ENCODE measurements at places on chromosomes 5 and 9.

GRCh38 chr9:5185220-5185840 lies at the start of gene INSL6:
Gene INSL6 (minus strand): TSS chr9:5185639. CDS start chr9:5185602, 37 bp downstream.
- no peak for DNase-seq

- DNase-seq = no peak
Observed at GRCh38 chr5:33311893-33312292, 128.9 kb upstream of the TARS1 start.

GRCh38 chr9:134434894-134435506 lies 108.7 kb downstream of the RXRA start:
- no peak for DNase-seq

DNA sequence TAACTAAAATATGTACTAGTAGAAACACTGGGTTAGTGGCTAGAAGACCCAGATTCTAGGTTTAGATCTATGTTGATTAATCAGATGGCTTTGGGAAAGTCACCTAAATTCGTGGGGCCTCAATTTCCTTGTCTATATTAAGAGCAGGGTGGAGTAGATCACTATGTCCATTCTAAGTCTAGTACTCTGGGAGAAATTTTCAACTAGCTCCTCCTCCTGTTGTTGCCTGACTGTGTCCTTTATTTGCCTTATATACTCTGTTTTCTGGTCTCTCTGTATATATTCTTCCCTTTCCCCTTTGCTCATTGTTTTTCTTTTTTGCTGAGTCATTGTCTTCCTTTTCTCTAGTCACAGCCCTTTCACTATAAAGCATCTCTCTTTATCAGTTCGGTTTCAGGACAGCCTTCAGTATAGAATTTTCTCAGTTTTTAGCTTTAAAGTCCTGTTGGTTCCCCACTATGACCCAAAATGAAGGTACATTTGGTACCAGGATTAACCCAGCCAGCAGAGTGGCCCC lies 44.5 kb upstream of the CDH6 start:
- no peak for DNase-seq

- DNase-seq = no peak
Observed at GRCh38 chr9:111872886-111873285, 23.7 kb upstream of the UGCG start.

GRCh38 chr5:29263915-29264351 lies 1929.6 kb upstream of the CDH6 start:
- DNase-seq = no peak

GRCh38 chr5:121138952-121139351 lies 674.9 kb downstream of the PRR16 start:
- no peak for DNase-seq

DNA sequence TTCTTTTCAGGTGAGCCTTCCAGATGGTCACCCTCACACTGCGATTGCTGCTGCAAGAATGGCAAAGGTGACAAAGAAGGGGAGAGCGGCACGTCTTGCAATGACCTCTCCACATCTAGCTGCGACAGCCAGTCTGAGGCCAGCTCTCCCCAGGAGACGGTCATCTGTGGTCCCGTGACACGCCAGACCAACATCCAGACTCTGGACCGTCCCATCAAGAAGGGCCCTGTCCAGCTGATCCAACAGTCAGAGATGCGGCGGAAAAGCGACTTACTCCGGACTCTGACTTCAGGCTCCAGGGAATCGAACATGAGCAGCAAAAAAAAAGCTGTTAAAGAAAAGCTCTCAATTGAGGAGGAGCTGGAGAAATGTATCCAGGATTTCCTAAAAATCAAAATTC lies 303.0 kb downstream of the KCTD16 start:
- DNase-seq = no peak

DNA sequence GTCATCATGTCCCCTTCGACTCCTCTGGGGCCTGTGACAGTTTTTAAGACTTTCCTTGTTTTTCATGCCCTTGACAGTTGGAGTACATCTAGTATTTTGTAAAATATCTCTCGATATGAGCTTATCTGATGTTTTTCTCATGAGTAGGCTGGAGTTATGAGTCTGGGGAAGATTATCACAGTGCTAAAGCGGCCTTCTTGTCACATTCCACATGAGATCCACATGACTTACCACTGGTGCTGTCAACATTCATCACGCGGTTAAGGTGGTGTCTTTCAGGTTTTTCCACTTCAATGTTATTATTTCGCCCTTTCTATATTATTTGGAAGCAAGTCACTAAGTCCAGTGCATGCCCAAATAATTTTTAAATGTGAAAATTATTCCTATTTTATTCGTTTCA lies 17.1 kb upstream of the CAST start:
- DNase-seq = no peak

DNA sequence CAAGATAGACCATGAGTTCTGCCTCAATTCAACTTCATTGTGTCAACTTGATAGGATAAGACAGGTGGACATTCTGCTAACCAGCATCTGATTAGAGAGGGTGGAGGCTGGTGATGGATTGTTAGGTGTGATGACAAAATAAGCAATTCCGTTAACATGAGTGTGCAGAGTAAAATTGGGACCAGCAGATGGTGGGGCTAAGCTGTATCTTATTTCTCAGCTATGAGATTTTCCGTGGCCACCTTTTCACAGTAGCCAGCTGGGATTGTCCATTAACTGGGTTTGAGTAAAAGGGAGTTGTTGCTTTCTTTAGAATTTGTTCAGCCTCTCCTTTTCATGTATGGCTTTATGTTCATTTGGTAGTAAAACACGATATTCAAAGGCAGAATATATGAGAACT lies 28.8 kb upstream of the TAL2 start:
- DNase-seq = no peak

GRCh38 chr5:161167016-161167767 lies 315.2 kb upstream of the ATP10B start:
- DNase-seq = no peak

DNA sequence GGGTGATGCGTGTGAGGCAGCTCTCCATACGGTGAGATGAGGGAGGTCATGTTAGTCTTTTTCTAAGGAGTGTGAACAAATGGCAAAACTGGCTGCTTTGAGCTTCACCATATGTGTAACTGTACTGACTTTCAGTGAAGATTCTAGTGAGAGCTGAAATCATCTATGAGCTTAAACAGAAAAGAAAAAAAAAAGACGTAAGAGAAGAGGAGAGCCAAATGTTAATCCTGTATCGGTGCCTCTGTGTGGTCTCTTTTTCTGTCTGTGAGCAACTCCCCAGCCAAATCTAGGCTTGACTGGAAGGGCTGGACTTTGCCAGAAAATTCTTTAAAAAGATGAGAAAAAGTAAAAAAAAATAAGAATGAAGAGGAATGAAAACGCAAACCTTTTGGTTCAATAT lies 209.7 kb upstream of the TUT7 start:
- no peak for DNase-seq

DNA sequence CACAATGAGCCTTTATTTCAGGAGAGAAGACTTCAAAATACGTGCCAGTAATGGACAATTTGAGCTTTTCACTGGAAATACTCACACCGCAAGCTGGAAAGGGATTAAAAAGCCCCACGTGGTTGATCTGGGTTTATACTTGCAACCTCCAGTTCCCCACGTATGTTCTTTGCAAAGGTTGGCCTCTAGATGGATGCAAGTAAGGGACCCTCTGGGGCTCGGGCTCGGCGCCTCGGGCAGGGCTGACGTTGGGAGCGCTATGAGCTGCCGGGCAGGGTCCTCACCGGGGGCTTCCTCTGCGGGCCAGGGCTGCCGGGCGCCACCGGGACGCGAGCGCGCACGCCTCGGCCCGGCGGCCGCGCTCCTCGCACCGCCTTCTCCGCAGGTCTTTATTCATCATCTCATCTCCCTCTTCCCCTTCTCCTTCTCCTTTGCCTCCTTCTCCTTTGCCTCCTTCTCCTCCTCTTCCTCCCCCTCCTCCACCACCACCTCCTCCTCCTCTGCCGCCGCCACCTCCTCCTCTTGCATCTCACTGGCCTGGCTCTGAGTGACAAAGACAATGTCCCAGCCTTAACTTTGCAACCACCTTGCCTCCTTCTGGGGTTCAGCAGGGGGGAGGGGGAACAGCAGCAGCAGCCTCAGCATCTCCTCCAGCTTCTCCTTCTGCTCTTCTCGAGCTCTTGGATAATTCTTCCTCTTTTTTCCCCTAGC lies 701 bp upstream of the ZNF462 start:
- no peak for DNase-seq

GRCh38 chr5:14428302-14429081 lies 153.1 kb upstream of the OTULINL start:
- DNase-seq = no peak

GRCh38 chr9:12956805-12957204 lies 182.0 kb downstream of the LURAP1L start:
- DNase-seq = no peak

DNA sequence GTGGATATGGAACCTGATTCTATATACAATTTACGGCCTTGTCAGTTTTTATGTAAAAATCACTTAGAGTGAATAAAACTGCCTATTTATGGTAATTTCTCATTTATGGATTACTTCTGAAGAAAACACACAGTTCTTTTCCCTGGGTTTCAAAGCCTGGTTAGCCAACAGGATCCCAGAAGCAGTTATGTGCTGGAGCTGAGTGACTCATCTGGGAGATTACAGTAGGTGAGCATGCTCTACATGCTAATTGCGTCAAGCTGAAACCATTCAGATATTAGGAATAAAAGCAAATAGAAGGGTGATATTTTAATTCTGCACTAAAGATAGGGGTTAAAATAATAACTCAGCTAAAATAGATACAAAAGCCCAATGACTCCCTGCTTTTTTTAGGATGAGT lies 47.8 kb downstream of the PDE4D start:
- no peak for DNase-seq

DNA sequence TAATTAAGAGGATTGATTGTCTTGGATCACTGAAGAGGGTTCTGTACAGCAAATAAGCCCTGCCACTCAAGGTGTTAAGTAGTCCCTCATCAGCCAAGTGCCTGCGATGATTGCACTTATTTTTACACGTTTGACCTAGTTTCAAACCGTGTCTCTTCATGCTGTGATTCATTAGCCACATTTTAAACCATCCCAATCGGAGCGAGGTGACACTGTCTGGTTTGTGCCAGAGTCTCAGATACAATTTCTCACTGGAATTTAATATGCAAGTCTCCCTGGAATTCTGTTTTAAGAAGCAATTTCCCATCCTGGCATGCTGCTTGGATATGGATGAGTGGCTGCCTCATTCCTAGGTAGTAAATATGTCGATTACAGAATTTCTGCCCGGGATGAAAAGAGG lies 1.6 kb downstream of the INSYN2B start:
- DNase-seq = no peak

DNA sequence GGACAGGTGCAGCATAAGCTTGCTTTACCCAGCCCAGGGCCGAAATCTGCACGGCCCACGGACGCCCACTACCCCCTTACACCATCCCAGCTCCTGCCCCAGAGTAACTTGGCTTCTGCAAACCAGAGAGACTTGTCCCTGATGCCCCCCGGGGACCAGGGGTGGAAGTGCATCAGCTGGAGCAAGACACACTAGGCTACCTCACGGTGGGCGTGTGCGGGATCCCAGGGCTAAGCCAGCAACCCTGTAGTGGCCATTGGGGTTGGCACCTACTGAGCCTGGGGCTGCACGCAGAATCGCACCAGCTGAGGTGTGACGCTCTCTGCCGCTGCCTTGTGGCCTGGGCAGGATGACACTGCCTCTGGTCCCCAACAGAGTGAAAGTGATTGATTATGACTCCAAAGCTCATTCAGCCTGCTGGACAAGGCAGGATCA lies 6.1 kb upstream of the ZNF79 start:
- no peak for DNase-seq

GRCh38 chr5:139828207-139828895 lies 32.7 kb downstream of the PSD2 start:
- no peak for DNase-seq

DNA sequence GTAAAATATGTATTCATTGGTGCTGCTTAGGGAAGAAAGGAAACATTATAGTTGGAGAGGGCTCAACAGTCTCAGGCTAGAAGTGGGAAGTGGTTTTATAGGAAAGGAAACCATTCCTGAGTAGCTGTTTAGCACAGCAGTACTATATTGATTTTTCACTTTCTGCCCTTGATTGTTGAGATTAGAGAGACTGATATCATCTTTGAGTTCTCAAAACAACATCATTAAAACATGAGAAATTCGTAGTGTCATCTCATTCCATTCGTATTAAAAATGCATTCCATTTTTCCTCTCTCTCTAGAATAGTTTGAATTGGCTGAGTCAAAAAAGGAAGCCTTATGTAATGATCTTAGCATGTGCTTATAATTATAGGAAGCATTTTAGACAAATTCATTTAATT lies 14.1 kb downstream of the POLR3G start:
- DNase-seq = no peak

GRCh38 chr5:53335115-53335514 lies 145.3 kb upstream of the FST start:
- no peak for DNase-seq

DNA sequence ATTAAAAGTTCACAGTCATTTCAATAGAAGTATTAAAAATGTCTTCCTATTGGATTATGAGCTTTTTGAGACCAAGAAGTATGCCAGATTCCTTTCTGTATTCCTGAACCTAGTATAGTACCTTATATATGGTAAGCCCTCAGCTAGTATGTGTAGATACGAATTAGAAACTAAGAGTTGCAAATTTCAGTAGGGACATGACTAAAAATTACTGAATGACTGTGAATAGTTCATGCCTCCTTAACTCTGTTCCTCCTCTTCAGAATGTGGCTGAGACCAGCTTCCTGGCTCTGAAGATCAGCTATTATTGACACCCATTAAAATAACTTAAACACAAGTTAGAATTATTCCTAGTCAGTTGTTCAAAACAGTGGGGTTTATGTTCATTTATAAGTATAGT lies 19.7 kb downstream of the KDM3B start:
- DNase-seq = no peak

DNA sequence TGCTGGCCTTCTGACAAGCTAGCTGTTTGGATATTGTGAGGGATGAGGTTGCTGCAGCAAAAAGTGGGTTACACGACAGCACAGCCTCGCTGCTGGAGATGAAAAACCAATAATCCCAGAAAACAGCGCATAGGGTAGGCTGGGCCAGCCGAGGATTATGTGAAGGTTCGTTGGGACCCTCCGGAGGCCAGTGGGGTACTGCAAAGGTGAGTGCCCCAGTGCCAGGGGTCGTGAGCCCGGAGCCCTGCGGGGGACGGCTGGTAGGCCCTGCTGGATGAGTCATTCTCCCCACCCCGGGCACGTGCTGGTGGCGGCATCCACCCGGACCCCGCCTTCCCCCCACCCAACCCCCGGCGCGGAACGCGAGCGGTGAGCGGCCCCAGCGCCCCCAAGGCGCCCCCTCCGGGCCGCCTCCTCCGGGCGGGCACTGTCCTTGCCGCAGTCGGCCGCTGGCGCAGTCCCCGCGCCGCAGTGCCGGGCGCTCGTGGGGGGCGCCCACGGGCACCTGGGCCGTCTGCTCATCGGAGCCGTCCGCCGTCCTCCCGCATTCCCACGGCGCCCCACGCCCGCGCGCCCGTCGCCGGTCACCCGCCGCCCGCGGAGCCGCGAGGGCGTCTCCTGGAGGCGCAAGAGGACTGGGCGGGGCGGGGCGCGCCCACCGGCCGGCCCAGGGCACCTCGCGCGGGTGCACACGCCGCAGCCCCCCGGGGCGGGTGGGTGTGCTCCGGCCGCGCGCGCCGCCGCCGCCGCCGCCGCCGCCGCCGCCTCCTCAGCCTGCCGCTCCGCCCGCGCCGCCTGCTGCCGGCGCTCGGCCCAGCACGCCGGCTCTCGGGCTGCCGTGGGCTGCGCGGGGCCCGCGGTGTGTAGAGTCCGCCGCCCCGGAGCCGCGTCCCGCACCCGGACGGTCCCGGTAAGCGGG lies at the start of gene PHF24:
Gene PHF24 (plus strand): TSS at position 794 of the 919 bp plus-strand sequence. CDS start 13,014 bp downstream, outside the sequence.
- no peak for DNase-seq

GRCh38 chr5:105506692-105507277 lies 1944.2 kb upstream of the NUDT12 start:
- no peak for DNase-seq

GRCh38 chr9:114098021-114098935 lies 814 bp downstream of the KIF12 start:
- no peak for DNase-seq

Data from activated CD4-positive, CD25-positive, alpha-beta regulatory T cell (primary cell).